ENCODE measurements at places on chromosomes 4 and X. TPM values are rescaled to one million over a fixed set of nuclear protein-coding genes. Genes with fewer than 3 reads are reported as not detected.

The BANK1 gene
- 0.22 TPM for total RNA-seq

The CYTL1 gene
- total RNA-seq, result not detected

The CD38 gene
- total RNA-seq, result 0.92 TPM

The LPAR4 gene
- total RNA-seq, result 0.40 TPM

GRCh38 chrX:129581904-129582303 is 41.8 kb downstream of the OCRL start:
- DNase-seq, result no peak

GRCh38 chrX:102840871-102841705 is 96.0 kb upstream of the RAB40AL start:
- DNase-seq, result no peak

GRCh38 chrX:88612870-88613329 is 134.1 kb upstream of the CPXCR1 start:
- no peak for DNase-seq

DNA sequence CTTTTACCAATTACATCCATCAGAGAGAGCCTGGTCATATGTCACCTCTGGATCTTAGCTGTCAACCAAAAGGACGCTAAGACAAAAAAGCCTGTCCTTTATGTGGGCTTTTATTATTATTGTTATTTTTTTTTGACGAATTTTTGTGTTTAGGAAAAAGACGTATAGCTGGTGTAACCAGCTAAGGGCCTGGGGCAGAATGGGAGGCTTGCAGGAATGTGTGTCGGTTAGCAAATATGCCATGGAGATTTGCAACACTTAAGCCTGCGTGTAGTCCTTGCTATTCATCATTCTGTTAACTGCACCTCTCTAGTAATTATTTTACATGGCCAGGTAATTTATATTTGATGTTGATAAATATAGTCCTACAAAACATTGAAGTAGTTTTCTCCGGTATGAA is 93.5 kb downstream of the TACR3 start:
- no peak for DNase-seq

- no peak for DNase-seq
Measured at GRCh38 chr4:145195167-145195952, 15.0 kb upstream of the OTUD4 start.

- DNase-seq, result no peak
Measured at GRCh38 chr4:110602061-110602460, 20.8 kb downstream of the PITX2 start.

GRCh38 chr4:244471-244870 is 60.8 kb downstream of the ZNF732 start:
- no peak for DNase-seq

DNA sequence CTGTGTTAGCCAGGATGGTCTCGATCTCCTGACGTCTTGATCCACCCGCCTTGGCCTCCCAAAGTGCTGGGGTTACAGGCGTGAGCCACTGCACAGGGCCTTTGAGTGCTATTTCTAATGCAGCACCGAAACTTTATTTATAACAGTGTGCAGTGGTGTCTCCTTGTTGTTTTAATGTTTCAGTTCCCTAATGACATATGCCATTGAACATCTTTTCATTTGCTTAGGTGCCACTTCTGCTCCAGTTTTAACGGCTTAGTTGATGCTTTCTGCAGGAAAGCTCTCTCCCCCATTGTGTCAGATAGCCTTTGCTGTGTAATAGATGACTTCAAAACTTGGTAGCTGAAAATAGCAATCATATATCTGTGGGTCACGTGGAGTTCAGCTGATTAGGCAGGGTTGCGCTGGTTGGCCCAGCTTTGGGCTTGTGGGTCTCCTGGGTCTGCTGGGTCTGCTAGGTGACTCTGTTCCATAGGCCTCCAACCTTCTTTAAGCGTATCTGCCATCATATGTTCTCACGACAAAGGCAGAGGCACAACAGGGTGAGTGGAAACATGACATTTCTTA is 76.4 kb upstream of the SHISA3 start:
- DNase-seq, result no peak

DNA sequence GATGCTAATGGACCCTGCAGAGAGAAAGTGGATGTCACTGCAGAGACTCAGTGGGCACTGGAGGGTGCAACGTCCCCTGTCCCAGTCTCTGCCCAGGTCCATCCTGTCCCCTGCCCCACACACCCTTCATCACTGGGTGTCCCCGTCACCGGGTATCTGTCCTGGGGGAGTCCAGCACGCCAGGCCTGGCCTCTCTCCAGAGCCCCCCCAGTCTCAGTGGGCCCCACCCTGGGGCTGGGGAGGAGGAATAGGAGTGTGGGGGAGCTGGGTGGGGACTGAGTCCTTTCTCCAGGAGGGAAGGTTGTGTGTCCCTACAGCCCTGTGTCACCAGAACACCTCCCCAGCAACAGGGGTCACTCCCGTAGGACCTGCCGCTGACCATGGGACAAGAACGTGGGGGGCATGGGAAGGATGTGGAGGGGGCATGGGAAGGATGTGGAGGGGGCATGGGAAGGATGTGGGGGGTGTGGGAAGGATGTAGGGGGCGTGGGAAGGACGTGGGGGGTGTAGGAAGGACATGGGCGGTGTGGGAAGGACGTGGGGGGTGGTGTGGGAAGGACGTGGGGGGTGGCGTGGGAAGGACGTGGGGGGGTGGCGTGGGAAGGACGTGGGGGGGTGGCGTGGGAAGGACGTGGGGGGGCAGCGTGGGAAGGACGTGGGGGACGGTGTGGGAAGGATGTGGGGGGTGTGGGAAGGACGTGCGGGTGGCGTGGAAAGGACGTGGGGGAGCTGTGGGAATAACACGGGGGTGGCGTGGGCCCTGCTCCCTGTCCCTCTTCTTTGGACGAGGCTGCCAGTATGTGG is 21.0 kb upstream of the SPON2 start:
- peak; percentile 53 for DNase-seq

DNA sequence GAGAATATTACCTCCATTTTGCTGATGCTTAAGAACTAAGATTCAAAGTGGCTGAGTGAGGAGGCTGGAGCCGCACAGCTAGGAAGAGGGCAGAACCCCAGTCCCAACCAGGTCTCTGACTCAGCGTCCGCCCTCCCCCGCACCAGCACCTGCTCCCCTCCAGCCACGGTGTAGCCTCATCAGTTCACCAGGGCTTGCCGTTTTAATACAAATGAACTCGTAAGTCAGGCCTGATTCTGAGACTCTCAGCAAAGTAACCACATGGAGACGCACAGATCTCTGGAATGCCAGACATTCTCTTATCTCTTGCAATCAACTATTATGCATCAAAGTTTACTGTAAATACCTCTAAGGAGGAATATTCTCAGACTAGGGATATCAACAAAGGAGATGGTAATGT is 52.4 kb downstream of the ENPP6 start:
- DNase-seq, result no peak

GRCh38 chrX:136585262-136585661 is 53.2 kb downstream of the VGLL1 start:
- DNase-seq, result no peak

DNA sequence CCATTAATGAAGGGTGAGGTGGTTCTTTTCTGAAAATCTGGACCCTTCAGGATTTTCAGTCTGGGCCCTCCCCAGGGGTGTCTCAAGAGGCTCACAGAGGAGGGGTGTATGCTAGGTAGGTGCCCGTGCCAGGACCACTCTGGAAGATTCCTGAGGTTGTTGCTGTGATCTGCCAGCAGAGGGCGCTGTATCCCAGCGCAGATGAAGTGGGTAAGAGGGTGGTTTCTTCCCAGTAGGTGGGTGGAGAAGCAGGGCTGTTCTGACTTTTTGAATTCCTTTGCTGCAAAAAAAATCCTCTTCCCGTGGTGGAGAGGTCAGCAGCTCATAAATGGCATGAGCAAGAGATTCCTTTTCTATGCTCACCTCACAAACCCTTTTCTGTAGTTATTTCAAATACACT is 51.1 kb downstream of the SCML1 start:
- DNase-seq, result no peak

- DNase-seq, result no peak
Measured at GRCh38 chrX:136146614-136147314, 569 bp upstream of the FHL1 start.

GRCh38 chr4:145870155-145871020 is 68.2 kb downstream of the ZNF827 start:
- no peak for DNase-seq

DNA sequence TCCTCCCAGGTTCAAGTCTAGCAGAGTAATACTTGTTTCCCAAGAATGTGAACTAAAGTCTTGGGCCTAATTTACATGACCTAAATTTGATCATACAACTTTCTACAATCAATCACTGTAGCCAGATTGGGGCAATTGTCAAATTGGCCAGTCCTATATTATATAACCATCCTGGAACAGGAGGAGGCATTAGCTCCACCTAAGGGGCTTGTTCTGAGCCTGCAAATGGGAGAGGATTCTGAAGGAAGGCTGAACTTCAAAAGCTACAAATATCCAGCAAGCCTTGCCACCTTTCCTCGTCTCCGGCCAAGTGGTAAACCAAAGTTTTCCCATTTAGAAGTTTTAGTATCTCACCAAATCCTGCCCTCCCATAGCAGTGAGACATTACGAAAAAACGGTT is 1289.6 kb upstream of the TENM3 start:
- DNase-seq, result no peak

Measured in cardiac septum (tissue), 1 donor.